ENCODE measurements at places on chromosomes 3 and 15. TPM values are rescaled to one million over a fixed set of nuclear protein-coding genes. Genes with fewer than 3 reads are reported as not detected.

- DNase-seq = no peak
These were observed 8.8 kb upstream of the IQGAP1 start for GRCh38 chr15:90379263-90379662.

Gene SOX14
- total RNA-seq = not detected

DNA sequence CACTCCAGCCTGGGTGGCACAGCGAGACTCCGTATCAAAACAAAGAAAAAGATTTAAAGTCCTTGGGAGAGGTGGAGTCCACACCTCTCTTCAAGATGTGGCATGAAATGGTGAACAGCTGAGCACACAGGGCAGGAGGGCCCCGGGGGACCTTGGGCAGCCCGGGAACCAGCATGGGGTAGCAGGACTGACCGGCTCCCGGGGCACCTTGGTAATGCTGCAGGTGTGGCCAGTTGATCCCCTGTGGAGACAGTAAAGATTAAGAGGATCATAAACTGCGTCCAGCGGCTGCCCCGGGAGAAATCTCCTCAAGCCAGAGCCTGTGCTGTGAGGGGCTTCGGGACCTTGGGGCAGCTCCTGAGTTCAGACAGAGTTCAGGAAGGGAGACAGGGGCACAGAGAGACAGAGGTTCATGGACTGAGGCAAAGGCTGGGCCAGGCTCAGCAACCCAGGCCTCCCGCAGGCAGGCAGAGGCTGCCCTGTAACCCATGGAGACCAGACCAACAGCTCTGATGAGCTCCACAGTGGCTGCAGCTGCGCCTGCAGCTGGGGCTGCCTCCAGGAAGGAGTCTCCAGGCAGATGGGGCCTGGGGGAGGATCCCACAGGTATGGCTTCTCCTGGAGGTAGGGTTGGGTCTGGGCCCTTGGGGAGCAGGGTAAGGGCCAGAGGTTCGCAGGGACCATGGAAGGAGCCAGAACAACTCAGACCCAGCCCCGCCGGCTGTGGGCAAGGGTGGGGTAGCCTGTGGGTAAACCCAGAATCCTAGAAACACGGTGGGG, at the start of gene NR2E3:
Gene NR2E3, plus strand, starts transcription at position 299 of the 780 bp plus-strand sequence. Its CDS starts 190 bp downstream, at position 489.
- DNase-seq = no peak

Gene SMCO1
- not detected for total RNA-seq

- no peak for DNase-seq
These were observed 186.3 kb upstream of the MME start for GRCh38 chr3:154893813-154894212.

GRCh38 chr3:197791892-197792647, 1.0 kb downstream of the LRCH3 start:
- DNase-seq = no peak

Gene CLEC3B
- total RNA-seq = 7.5 TPM

DNA sequence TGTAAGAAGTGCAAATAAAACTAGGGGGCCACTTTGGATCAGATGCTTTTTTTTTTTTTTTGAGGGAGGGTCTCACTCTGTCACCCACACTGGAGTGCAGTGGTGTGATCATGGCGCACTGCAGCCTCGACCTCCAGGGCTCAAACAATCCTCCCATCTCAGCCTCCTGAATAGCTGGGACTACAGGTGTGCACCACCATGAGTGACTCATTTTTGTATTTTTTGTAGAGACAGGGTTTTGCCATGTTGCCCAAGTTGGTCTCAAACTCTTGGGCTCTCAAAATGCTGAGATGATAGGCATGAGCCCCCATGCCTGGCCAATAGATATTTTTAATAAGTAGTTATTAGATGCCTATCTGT, 20.8 kb downstream of the CCR1 start:
- no peak for DNase-seq

Gene TTLL13
- total RNA-seq = not detected

DNA sequence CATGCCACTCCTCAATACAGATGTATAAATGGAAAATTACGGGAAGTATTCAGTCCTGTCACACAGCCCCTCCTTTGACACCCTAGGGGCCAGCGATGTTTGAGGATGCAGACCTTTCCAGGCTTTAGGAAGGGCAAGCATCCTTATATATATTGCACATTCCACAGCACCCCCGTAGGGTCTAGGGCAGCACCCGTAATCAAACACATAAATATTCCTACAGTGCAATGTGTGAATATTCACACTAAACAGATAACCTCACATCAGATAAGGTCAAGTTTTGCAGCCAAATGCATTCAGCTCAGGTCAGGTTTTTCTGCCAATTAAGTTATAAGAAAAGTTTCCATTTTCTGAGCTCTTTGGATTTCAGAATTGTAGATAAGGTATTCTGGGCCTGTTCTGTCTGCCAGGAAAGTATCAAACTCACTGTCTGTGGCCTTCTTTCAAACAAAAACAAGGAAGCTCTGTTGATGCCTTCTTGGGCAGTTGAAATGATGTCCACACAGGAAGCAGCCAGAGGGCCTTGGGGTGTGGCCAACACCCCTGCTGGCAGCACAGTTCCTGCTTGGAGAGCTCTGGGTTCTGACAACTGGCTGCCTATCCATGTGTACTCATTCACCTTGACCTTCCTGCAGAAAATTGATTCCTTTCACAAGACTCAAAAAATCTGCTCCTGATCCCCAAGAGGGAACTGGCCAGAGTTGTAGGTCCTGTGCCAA, 427.0 kb downstream of the NTRK3 start:
- DNase-seq = no peak

DNA sequence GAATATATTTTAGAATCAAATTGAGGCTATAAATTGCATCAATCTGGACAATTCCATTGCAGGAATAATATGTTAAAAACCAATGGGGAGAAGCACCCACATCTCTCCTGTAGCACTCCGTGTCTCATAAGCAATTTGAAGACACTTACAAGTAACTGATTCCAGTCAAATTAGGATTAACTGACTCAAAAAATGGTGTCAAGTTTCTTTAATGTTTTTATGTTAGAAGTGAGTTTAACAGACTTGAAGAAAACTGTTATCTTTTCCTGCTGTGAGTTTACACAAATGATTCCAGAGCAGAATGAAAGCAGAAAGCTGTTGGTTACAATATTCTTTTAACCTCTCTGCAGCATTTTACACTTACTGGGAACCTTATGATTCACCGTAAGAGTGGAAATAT, 23.2 kb downstream of the RLBP1 start:
- DNase-seq = no peak

Gene FYTTD1
- total RNA-seq = 58.0 TPM

DNA sequence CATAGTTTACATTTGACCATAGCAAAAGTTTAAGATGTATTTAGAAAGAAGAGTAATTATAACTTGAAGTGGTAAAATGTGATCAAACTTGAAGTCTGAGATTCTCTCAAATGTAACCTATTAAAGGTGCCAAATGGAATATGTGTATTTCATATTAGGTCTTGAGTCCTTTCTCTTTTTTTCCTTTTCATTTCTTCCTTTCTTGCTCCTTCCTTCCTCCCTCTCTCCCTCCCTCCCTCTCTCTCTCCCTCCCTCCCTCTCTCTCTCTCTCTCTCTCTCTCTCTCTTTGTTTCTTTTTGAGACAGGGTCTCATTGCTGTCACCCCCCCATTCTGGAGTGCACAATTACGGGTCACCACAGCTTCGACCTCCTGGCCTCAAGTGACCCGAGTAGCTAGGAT, 47.7 kb downstream of the MAP2K5 start:
- DNase-seq = no peak

DNA sequence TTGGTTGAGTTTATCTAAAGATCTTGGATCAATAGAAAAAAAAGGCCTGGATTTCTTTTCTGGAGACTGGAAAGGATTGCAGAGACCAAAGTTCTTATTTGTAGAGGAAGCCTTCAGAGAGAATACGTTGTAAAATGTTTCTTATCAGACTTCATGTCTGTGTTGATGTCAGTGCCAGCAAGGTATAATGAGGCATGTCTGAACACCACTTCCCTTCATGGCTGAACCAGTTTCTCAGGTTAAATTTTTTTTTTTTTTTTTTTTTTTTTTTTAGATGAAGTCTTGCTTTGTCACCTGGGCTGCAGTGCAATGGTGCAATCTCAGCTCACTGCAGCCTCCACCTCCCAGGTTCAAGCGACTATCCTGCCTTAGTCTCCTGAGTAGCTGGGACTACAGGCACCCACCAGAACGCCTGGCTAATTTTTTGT, 17.8 kb upstream of the ZNF774 start:
- DNase-seq = no peak

Gene SPSB4
- not detected for total RNA-seq

DNA sequence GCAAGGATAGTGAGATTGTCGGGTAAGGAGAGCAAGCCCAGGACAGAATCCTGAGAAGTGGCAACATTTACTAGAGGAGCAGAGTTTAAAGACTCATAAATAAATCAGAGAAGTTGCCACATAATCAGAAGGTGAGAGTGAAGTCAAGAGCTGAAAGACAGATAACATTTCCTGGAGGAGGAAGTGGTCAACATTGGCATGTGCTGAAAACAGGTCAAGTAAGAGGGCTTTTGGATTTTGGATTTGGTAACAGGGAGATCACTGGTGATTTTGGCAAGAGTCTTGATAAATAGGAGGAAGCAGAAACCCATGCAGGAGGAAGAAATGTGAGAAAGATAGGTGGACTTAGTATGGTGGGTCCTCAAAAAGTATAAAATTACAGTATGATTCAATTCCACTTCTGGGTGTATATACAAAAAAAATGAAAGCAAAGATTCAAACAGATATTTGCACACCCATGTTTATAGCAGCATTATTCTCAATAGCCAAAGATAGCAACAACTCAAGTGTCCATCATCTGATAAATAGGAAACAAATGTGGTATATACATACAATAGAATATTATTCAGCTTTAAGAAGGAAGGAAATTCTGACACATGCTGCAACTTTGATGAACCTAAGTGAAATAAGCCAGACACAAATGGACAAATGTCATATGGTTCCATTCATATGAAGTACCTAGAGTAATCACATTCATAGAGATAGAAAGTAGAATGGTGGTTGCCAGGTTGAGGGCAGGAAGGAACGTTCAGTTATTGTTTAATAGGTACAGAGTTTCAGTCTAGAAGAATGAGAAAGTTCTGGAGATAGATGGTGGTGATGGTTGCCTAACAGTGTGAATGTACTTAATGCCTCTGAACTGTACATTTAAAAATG, 27.3 kb upstream of the MBNL1 start:
- DNase-seq = no peak

Gene THRB
- 4.3 TPM for total RNA-seq

- no peak for DNase-seq
These were observed 104.7 kb downstream of the UNC13C start for GRCh38 chr15:54082836-54083492.

GRCh38 chr3:55792742-55793141, 305.6 kb upstream of the WNT5A start:
- DNase-seq = no peak

DNA sequence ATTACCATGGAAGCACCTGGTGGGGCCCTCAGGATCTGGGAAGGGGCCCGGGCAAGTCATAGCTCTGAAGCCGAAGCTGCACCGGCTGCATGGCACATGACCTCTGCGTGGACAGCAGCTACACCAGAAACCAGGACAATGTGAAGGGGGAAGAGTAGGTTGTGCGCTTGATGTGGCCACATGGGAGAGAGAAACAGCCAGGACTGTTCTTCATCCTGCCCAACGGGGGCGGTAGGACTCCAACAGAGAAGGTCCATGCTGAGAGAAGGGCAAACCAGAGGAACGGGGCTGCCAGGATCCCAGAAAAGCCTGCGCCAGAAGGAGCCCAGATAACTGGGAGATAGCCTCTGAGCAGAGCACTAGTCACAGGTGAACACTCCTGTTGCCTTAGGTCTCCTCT, 54.9 kb upstream of the PRR20G start:
- DNase-seq = no peak

Gene CFAP100
- not detected for total RNA-seq

DNA sequence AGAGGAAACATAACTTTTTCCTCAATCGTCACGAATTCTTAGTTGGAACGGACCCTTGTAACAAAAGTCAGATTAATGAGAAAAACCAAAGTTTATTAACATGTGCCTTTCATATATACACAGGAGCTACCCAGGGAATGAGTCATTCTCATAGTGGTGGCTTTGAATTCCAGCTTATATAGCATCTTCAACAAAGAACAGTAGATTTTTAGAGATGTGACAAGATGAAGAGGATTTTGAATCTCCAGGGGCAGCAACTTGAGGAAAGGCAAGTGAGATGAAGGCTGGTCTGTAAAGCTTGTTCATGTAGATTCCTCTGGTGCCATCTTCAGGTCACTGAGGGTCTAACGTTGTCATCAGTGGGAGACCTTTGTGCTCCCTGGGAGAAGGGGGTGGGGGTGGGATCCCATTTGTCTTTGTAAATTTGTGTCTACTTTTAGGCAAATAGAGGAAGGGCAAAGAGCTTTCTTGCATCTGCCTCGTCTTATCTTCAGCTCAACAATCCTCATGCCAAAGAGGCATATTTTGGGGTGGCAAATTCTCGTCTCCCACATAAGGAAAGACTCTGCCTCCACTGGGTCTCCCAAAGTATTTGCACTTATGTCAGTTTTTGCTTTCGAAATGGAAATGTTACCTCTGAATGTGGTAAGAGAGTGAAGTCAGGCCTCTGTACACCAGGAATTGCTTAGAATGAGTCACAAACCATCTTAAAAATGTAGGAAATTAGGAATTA, 29.5 kb downstream of the CLEC3B start:
- DNase-seq = no peak

Gene BRK1
- 128 TPM for total RNA-seq

Gene FBXO40
- 0.12 TPM for total RNA-seq

DNA sequence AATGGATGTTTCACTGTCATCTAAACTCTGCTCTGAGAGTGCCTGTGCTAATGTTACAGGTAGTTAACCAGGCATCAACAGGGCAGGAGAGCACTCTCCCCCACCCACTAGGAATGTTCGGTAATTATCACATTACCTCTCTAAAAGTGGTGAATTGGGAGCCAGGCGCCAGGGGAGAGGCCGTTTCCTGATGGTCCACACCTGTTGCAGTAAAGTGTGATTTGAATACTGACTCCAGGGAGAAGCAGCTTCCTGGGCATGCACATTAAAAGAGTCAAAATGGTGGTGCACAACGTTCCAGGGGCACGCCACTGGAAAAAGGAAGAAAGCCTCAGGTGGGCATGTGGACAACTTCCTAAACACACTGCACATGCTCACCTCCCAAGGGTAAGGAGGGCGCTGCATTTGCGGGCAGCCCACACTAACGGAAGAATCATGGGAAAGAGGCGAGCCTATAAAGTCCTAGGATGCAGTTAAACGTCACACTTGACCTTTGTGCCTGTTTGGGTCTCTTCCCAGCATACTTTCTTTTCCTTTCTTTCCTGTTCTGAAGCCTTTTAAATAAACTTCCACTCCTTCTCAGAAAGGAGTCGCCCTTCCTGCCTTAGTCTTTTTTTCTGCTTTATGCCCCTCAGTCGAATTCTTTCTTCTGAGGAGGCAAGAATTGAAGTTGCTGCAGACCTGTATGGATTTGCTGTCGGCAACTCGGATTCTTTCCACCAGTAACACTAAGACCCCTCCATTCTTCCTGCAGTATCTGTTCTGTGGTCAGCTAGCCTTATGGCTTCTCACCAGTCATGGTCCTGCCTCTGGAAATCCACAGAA, 28.9 kb upstream of the GPD1L start:
- DNase-seq = no peak

GRCh38 chr3:149203758-149204157, 17.9 kb downstream of the CP start:
- DNase-seq = no peak

Gene ECE2
- total RNA-seq = not detected

Gene ARHGEF26
- total RNA-seq = 11.7 TPM

- DNase-seq = no peak
These were observed 374.1 kb downstream of the EFHB start for GRCh38 chr3:19559724-19560442.
